ENCODE measurements at places on chromosomes 6 and 20. TPM values are rescaled to one million over a fixed set of nuclear protein-coding genes. Genes with fewer than 3 reads are reported as not detected.

DNA sequence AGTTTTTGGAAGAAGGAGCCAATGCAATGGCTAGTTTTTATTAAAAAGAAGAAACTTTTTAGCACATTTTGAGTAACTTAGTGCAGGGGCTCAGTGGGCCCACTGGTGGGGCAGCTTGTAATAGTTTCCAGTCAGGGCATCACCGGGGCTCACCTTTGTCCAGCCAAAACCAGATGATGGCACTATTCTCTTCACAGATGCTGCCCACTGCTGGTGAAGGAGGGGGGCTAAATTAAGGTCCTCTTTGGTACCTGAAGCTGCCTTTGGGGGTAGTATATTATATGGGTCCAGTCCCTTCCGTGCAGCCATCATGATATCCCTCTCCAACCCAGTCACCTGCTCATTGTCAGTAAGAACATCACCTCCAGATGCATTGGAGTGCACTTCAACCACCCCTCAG, 182.9 kb downstream of the PDE7B start:
- DNase-seq = no peak

DNA sequence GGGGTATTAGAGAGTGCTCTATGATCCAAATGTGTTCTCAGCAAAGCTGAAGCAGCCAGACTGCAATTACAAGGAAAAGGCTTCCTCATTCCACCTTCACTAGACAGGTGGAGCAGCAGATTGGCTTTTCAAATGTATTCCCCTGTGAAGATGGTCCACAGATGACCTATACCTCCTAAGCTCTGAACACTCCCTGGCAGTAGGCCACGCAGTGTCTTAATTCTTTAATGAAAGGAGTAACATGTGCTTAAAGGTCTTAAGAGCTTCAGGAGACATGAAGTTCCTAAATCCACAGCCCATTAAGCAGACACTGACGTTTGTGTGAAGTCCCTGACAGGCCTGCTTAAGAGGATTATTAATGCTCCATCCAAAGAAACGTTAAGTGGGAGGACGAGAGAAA, 138.9 kb upstream of the NUP153 start:
- DNase-seq = no peak

DNA sequence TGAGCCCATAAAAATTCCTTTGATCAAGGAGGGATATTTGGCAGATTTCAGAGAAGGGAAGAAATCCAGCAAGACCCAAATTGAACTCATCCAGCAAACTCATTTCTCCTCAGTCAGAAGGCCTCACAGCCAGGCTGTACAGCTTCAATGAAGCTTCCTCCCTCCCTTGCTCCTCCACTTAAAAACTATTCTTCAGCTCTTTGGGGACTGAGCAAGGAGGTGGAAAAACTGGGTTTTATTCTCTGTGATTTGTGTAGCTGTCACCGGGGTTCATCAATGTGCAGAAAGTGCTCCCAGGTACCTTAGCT, 158.7 kb upstream of the ZNF184 start:
- no peak for DNase-seq

- DNase-seq = no peak
Observed at GRCh38 chr6:136254851-136255466, 4.8 kb upstream of the MTFR2 start.

DNA sequence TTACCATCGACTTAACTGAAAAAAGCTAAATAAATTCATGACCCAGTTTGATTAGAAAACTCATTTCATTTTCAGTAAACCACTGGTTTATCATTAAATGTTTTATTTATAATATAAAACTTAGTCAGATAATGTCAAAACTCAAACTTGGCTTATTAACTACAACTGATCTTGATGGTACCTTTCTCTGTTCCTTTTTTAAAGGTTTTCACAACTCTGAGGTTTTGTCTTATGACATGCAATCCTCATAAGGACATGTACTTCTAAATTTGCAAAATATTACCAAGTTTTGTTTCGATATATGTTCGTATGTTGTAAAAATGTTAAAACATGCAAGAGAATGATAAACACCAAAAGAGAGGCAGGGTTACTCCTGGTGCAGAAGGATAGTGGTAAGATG, 82.5 kb upstream of the PDE10A start:
- no peak for DNase-seq

GRCh38 chr6:80276861-80277260, 170.4 kb downstream of the BCKDHB start:
- DNase-seq = no peak

The GABRR1 gene
- 0.19 TPM for total RNA-seq

The RIPPLY2 gene
- not detected for total RNA-seq

The ANKRD60 gene
- total RNA-seq = not detected

The CHD6 gene
- total RNA-seq = 51.1 TPM

GRCh38 chr6:160535270-160535669, 128.8 kb downstream of the LPA start:
- no peak for DNase-seq

The MYB gene
- total RNA-seq = 0.29 TPM

The TMEM244 gene
- not detected for total RNA-seq

The TP53INP2 gene
- total RNA-seq = 34.0 TPM

GRCh38 chr20:15564981-15565380, 1008.3 kb downstream of the KIF16B start:
- DNase-seq = no peak

GRCh38 chr20:61449916-61450315, 197.9 kb downstream of the CDH4 start:
- DNase-seq = no peak

Data from posterior vena cava (tissue), 2 donors.